Neural progenitor cell (in vitro differentiated cells): ENCODE measurements at places on chromosomes 3 and 15.

- DNase-seq: no peak
Observed at GRCh38 chr3:44428910-44429309, 48.6 kb downstream of the ZNF445 start.

- DNase-seq: peak; percentile 52
Observed at GRCh38 chr3:192079098-192079497, 618.1 kb downstream of the PYDC2 start.

DNA sequence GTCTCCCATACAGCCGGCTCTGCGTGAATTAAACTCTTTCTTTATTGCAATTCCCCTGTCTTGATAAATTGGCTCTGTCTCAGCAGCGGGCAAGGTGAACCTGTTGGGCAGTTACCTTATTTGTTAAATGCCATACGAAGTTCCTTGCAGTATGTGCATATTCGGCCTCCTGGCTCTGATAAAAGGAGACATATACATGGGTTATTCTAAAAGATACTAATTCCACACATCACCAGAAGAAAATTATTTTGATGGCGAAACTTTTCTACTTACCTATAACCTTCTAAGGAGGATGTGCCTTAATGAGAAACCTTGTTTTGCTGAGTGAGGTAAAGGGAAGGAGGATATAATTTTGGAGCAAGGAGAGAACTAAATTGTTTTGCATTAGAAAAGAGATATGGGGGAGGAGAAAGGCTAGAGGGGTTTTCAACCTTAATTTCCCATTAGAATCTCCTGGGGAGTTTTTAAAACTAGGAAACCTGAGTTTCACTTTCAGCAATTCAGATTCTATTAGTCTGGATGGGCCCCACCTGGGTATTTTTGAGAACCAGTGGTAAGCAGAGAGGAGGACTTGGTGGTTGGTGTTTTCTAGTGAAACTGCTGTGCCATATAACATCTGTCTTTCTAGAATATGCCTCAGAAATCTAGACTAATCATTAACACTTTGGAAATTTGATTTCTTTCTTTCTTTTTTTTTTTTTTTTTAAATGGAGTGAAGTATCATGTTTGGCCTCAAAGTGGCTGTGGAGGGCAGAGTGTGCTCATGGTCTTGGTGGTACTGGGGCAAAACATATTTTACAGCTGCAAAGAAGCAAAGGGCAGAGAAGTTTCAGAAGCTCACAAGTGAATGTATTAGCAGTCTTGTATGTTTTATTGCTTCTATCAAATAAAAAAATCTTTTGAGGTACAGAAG, 23.0 kb downstream of the NANOGP8 start:
- DNase-seq: no peak

DNA sequence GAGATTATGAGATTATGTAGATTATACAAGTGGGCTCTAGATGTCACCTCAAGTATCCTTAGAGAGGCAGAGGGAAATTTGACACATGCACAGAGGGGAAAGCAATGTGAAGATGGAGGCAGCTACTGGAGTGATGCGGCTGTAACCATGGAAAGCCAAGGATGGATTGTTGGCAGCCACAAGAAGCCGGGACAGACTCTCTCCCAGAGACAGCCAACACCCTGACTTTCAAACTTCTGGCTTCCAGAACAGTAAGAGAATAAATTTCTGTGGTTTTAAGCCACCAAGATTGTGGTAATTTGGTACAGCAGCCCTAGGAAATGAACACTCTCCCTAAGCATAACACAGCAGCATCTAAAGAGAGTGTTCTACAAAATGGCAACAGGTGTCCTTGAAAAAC, 34.4 kb upstream of the PRICKLE2 start:
- DNase-seq: no peak

- no peak for DNase-seq
Observed at GRCh38 chr3:50219285-50219684, 14.2 kb downstream of the SLC38A3 start.

- peak; percentile 49 for DNase-seq
Observed at GRCh38 chr3:61562042-61562720, 810 bp downstream of the PTPRG start.

GRCh38 chr15:77489647-77490046, 69.0 kb downstream of the HMG20A start:
- DNase-seq: no peak

DNA sequence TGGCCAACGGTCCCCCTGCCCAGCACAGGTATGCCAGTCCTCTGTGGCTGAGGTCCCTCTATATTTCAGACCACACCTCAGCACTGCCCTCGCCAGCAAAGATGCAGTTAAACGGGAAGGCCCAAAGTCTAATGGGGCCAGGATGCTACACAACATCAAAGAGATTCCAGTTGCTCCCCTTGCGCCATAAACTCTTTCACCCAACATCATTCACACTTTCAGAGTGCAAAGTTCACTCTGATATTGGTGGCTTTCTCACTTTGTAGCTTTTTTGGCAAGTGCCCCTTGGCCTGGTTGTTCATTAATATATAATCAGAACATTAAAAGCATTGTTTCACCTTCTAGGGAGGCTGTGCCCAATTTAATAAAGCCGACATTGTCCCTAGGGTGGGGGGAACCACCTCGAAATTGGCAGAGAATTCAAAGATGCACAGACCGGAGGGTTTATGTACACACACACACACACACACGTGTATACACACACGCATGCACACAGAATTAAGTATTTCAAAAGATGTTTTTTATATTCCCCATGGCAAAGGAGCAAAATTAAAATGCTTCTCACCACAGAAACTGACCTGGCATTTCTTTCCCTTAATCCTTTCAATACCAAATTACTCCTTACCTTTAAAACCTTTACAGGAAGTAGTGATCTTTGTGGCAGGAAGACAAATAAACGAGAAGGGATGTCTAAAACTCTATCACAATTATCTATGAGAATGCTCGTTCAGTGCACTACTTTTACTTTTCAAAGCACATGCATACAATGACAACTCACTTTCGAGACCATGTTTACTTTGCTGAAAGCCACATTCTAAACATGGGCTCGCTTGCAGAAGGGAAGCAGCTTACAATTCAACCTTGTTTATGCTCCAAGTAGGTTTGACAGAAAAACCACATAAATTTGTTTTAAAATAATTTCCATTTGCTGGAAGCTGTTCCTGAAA, 19.5 kb downstream of the LRIG1 start:
- DNase-seq: no peak

DNA sequence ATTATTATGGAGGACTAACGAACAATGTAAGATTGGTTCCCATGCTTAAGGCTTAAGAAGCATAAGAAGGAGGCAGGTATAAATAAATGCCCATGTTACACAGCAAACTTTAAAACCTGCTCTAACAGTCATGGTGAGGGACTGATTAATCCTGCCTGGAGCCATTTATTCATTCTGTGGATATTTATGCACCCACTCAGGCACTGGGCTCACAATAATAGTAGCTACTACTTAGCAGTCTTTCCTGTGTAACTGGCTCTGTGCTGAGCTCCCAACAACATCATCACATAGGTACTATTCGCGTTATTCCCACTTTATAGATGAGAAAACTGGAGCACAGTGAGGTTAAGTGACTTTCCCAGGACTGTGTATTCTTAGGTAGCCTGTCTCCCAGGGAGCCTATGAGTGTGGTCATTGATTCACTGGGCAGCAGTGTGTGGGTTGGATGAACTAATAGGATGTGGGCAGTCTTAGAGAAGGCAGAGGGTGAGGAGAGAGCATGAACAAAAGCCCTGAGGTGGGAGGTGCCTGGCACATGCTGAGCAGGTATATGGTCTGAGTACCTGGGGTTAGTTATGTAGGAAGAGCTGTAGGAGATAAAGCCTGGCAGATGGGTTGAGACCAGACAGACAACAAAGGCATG, 44.1 kb upstream of the UMPS start:
- DNase-seq: no peak

DNA sequence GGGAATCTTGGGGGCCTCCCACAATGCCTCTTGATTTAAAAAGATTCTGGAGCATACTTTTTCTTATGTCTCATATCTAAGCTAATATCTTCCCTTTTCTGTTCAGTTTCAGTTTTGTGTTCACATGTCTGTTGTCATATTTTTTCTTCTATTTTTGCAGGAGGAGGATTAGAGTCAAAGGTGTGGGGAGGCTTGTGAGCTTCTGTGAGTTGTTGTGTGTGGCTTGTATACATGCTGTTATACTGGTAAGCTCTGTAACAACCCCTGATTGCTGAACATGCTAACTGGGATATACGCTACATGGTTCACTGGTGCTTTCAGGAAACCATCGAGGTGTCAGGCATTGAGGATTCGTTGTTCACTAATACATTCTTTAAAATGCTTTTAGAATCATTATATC, 83.5 kb downstream of the SLC25A26 start:
- no peak for DNase-seq

- DNase-seq: peak; percentile 64
Observed at GRCh38 chr3:187750513-187751123, 5.3 kb upstream of the BCL6 start.

GRCh38 chr3:186257866-186258265, 104.2 kb downstream of the DGKG start:
- DNase-seq: no peak

- DNase-seq: peak; percentile 51
Observed at GRCh38 chr3:135629701-135630408, 335.7 kb upstream of the PPP2R3A start.

DNA sequence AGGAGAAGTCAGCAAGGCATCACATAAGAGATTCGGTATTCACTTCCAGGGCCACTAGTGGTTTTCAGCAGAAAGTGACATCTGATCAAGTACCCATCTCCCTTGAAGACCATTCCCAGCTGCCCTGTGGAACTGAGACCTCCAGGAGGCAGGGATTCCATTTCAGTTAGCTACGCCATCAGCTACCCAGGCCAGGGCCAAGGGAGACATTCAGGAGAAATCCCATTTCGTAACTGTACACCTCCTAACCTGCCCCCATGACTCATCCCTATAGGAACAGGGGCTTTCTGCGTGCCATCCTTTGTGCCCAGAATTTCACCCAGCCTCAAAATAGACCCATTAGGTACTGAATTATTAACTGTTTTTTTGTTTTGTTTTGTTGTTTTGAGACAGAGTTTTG, 24.7 kb downstream of the SPATA12 start:
- DNase-seq: no peak

DNA sequence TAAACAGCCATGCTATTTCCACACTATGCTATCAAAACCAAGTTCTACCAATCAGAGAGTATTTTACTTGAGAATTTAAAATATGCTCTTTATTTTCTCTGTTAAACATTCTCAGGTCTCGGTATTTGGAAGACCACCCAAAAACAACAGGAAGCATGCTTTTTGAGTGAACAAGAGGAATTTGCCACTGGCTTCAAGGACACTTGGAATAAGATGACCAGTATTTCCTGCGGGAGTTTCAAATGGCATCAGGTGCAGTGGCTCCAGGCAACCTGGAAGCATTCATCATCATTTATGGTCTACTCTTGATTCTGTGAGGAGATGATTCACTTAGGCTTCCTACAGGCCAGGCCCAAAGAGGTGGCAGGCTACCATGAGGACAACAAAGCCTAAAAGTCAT, 305.7 kb upstream of the ATP11B start:
- DNase-seq: no peak

DNA sequence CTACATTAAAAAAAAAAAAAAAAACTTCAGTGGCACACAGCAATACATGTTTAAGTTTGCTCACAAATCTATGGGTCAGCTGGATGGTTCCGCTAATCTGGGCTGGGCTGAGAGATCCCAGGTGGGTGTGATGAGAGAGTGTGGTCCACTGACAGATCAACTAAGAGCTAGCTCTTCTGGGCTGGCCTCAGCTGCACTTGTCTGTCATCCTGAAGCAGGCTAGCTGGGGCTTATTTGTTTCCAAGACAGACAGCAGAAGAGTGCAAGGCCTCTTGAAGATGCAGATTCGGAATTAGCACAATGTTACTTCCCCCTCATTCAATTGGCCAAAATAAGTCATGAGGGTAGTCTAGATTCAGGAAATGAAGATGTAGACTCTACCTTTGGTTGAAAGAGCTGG, 56.5 kb downstream of the SIDT1 start:
- no peak for DNase-seq

GRCh38 chr3:53046171-53047170, 598 bp upstream of the SFMBT1 start:
- peak; percentile 91 for DNase-seq

DNA sequence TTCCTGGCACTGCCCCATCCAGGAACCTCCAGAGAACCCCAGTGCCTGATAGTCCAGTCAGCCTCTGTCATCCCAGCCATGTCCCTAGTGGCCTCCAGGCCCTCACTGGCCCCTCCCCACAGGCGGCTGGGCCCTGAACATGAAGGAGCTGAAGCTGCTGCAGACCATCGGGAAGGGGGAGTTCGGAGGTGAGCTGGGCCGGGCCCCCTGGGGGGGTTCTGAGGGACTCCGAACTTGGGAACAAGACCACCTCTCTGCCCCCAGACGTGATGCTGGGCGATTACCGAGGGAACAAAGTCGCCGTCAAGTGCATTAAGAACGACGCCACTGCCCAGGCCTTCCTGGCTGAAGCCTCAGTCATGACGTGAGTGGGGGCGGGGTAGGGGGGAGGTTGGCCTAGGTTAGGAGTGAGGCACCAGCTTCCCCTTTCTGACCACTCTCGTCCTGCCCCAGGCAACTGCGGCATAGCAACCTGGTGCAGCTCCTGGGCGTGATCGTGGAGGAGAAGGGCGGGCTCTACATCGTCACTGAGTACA, 12.0 kb upstream of the LMAN1L start:
- DNase-seq: no peak

DNA sequence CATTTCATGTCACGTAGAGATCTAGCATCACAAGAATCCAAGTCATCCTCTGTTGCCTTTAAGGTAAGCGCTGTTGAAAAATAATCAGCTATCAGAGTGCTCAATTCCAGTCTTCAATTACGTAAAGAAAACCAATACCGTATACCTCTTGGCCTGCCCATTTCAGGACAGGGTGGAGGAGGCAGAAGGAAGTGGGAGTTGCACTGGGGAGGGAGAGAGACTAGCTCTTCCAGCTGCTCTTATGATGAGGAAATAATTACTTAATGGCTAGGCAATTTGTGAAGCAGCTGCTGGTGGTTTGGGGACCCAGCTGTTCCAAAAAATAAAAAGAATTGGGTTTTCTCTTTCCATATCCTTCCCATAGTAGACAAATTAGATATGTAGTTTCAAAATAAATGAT, 365.8 kb upstream of the MCTP2 start:
- no peak for DNase-seq

DNA sequence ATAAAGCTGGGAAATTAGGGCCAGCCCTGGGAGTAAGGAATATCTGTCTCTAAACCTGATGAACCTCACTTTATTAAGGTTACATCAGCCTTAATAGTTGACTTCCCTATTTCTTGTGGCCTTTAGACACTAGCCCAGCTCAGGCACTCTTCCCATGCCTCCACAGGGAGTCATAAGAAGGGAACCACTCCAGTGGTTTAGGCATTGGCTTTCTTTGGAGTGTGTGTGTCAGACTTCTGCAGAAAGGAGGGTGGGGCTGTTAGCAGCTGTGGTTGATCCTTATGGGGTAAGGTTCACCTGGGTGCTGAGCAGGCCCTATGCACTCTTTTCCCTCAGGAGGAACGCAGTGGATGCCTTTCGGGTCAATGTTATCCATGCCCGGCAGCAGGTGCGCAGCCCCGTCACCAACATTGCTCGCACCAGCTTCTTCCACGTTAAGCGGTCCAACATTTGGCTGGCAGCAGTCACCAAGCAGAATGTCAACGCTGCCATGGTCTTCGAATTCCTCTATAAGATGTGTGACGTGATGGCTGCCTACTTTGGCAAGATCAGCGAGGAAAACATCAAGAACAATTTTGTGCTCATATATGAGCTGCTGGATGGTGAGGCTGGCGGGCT, 4.0 kb downstream of the AP2M1 start:
- no peak for DNase-seq
